Fibroblast of the conjunctiva (primary cell): ENCODE measurements at places on chromosomes 1 and 21.

DNA sequence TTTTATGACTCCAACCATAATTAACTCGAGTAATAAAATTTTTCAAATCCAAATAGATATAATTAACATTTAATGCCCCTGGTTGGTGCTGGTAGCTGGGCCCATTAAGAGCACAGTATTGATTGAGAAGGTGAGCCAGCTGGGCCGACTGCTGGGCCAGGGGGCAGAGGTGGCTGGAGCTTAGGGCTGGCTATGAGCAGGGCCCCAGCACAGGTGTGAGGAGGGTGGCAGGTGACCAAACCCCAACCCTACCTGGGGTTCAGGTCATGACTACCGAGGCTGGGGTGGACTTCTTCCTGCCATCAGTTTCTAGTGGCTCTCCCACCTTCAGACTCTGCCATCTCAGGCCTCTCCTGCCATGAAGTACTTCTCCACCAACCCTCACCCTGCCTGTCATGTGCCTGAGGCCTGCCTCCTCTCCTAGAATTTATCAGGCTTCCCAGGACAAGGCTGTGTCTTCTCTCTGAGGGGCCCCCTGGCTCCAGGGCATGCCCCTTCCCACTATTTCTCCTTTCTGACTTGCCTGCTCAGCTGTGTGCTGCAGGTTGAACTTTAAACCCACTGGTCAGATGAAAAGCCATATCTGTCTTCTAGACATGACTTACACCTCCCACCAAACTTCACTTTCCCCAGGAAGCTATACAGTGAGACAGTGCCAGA lies 85.6 kb downstream of the TMEM53 start:
- no peak for DNase-seq

DNA sequence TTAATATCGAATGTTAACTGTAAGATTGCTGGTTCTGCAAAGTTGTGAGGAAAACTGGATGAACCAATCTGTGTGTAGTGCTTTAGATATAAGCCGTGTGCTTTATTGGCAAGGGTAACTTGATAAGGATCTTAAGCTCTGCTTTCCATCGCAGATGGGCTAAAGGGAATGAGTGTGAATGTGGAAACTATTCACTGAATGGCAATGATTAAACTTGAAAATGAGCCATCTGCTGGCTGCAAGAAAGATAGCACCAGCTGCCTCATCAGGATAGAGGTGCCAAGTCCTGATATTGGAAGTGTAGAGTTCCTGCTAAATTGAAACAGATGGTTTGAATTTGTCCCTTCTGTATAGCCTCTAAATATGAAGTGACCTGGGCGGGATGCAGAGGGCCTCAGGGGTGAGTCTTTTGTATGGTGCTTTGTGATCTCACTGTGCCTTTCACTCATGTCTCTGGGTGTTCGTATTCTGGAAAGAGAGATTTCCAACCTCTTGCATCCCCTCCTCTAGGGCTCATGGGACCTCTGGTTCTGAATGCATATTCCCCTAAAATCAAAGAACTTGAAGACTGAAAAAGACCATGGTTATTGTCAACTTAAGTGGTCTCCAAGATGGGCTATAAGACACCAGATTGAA lies 9.2 kb downstream of the FCRL3 start:
- peak; percentile 9 for DNase-seq

GRCh38 chr1:240591564-240591963 lies 20.4 kb downstream of the GREM2 start:
- no peak for DNase-seq

GRCh38 chr1:38051079-38051543 lies 4.5 kb upstream of the POU3F1 start:
- no peak for DNase-seq

- DNase-seq: no peak
Measured at GRCh38 chr1:170284016-170284415, 138.3 kb downstream of the NTMT2 start.

- DNase-seq: no peak
Measured at GRCh38 chr1:25922056-25922970, 16.1 kb upstream of the STMN1 start.

GRCh38 chr1:44040418-44040817 lies 9.2 kb upstream of the SLC6A9 start:
- DNase-seq: no peak

GRCh38 chr1:112703706-112704105 lies 3.2 kb downstream of the RHOC start:
- DNase-seq: no peak

DNA sequence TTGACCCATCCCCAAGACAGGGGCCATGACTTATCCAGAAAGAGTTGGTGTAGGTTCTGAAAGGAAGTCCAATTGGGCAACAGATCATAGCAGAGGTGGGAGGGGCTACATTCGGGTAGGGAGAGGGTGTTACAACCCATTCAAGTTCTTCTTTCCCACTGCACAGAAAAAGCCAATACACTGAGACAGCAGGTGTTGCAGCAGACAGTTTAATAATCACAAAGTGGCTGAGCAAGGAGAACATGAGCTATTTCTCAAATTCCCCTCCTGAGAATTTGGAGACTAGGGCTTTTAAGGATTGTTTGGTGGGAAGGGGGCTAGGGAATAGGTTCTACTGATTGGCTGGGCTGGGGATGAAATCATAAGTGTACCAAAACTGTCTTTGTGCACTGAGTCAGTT lies 328.4 kb upstream of the POU3F1 start:
- DNase-seq: no peak

- DNase-seq: no peak
Measured at GRCh38 chr1:81607086-81607485, 193.6 kb upstream of the ADGRL2 start.

DNA sequence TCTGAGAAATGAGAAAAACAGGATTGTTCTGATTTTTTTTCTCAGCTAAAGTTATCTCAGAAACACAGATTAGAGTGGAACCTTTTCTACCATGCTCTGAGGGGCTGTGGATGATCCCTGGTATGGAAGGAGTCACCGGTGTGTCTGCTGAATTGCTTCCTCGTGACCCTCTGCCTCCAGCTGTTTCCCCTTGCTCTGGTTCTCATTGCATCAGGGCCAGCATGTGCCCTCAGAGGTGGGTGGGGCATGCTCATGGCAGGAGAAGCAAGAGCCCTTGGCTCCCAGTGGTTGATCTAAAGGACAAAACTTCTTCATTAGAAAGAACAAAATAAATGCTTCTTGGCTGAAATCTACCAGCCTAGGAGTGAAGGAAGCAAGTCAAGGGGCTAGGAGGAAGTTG lies 183.2 kb upstream of the HMCN1 start:
- DNase-seq: no peak

DNA sequence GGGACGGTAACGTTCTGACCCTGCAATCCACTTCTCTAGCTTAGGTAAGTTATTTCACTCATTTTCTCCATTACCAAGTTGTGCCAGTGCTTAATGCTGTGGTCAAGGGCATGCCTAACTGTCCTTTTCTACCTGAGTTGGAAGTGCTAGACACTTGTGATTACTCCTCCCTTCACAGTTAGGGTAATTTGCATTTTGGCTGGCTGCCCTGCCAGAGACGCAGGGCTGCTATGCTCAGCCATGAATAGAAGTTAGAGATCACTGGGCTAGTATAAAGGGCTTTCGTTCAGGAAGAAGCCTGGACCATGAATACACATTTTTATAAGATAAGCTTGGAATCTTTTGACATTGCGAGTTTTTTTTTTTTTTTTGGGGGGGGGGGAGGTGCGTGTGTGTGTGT lies 633.2 kb upstream of the NEGR1 start:
- no peak for DNase-seq

GRCh38 chr21:37207441-37208009 lies 59.6 kb downstream of the VPS26C start:
- DNase-seq: no peak

- no peak for DNase-seq
Measured at GRCh38 chr1:11413986-11414391, 65.0 kb upstream of the DISP3 start.

GRCh38 chr1:30783256-30783915 lies 25.8 kb upstream of the LAPTM5 start:
- DNase-seq: no peak

DNA sequence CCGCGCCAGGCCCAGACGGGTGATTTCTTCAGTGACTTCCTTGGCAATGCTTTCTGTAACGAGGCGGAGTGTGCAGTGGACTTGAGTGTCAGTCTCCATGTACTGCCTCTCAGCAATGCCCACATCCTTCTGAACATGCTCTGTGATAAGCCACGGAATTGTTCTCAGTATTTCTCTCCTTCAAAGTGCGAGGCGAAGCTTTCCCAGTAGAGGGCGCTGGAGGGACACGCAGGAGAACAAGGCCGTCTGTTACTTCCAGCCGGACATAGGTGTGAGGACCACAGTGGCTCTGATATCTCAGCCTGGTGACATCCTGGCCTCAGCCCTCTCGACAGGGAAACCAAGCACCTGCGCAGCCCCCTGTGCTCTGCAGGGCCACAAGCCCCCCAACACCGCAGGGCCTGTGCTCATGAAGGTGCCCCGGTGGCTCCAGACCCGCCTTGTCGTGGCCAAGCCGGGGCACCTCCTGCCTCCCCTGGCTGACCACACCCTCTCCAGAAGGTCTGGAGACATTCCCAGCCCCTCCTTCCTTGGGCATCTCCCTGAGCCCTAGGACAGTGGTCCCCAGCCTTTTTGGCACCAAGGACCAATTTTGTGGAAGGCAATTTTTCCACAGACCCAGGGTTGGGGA lies 46.1 kb upstream of the BACE2 start:
- peak; percentile 49 for DNase-seq

DNA sequence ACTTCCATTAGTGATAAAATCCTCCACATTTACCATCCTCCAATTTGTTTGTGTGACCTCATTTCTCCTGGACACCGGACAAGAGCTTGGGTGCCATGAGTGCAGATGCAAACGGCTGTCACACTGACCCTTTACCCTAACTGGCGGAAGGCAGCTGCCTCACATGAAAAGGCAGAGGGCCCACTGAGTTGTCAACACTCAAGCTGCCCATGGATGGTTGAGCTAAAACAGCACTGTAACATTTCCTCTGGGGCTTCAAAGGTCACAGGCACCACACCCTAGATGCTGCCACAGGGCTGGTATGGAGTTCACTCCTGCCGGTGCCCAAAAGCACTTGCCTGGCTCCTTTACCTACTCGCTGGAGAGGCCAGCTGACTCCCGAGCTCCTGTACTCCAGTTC lies 653.4 kb downstream of the KCNT2 start:
- DNase-seq: no peak

DNA sequence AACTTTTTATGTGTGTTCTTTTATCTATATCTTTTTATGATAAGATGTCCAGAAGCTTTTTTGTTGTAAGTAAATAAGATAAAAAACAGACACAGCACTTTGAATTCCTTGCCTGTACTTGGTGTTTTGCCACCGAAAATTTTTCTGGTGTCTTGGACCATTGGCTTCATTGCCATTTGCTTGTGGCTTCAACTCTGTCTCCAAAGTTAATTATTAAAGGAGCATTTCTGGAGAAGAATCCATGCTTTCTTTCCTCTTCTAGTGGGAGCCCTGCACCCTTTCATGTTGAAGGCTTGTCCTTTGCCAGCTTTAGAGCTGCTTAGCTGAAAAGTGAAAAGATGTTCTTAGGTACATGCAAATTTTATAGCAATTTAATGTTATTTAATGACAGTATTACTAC lies 112.2 kb downstream of the DYRK1A start:
- DNase-seq: no peak

GRCh38 chr1:44273560-44274350 lies 60.5 kb downstream of the DMAP1 start:
- no peak for DNase-seq

- no peak for DNase-seq
Measured at GRCh38 chr1:56520016-56520601, 59.3 kb downstream of the PLPP3 start.

DNA sequence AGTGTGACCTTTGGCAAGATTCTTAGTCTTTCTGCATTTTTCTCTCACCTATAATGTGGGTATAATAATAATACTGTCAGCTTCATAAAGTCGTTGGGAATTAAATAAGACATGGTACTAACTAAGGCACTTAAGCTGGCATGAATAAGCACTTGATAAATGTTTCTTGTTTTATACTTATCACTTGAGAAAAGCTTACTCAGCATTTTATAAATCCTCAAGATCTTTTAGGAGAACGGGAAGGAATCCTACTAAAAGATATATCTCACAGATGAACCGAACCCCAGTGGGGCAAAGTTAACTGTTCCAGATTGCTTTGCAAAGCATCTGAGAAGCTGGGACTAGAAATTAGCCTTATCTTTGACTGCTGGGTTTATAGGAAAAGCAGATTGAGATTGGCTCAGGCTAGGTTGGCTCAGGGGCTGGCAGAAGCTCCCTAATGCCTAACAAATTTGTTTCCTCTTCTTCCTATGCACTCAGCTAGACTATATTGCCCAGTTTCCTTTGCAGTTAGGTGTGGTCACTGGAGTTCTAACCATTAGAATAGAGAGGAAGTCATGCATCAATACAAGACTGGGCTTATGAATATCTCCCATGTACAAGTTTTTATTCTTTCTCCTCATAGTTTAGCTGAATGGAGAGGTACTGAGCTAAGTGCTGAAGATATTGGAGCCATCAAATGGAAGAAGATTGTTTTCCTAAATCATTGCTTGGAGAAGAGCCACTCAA lies 110.3 kb downstream of the TBX15 start:
- DNase-seq: no peak

DNA sequence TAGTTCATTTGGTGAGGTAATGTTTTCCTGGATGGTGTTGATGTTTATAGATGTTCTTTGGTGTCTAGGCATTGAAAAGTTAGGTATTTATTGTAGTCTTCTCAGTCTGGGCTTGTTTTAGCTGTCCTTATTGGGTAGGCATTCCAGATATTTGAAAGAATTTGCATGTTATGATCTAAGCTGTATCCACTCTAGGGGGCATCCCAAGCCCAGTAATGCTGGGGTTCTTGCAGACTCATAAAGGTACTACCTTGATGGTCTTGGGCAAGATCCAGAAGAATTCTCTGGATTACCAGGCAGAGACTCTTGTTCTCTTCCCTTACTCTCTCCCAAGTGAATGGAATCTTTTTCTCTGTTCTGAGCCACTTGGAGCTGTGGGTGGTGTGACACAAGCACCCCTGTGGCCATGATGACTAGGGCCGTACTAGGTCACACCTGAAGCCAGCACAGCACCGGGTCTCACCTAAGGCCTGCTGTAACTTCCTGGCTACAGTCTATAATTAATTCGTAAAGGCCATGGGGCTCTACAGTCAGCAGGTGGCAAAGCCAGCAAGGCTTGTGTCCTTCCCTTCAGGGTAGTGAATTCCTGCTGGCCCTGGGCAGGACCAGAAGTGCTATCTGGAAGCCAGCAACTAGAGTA lies 74.8 kb upstream of the PDE4B start:
- peak; percentile 10 for DNase-seq

GRCh38 chr1:7753641-7754040 lies 17.5 kb upstream of the VAMP3 start:
- no peak for DNase-seq

DNA sequence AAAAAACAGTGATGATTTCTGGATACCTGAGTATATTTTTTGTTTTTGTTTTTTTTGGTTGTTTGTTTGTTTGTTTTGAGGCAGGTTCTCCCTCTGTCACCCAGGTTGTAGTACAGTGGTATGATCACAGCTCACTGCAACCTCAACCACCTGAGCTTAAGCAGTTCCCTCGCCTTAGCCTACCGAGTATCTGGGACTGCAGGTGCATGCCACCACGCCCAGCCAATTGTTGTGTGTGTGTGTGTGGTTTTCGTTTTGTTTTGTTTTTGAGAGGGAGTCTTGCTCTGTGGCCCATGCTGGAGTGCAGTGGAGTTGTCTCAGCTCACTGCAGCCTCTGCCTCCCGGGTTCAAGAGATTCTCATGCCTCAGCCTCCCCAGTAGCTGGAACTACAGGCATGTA lies 55.3 kb upstream of the RCC1 start:
- no peak for DNase-seq

GRCh38 chr1:181255270-181255929 lies 166.9 kb downstream of the IER5 start:
- peak; percentile 99 for DNase-seq

GRCh38 chr21:42251654-42252324 lies 32.8 kb downstream of the ABCG1 start:
- no peak for DNase-seq
